ENCODE measurements at places on chromosomes 1 and 21.

GRCh38 chr1:88284066-88284465 is 400.0 kb upstream of the PKN2 start:
- no peak for DNase-seq

GRCh38 chr1:99218572-99218971 is 45.7 kb upstream of the PLPPR4 start:
- DNase-seq: no peak

- peak; percentile 86 for DNase-seq
Measured at GRCh38 chr1:22751124-22751531, 40.5 kb downstream of the EPHB2 start.

GRCh38 chr1:80961464-80962190 is 839.1 kb upstream of the ADGRL2 start:
- no peak for DNase-seq

DNA sequence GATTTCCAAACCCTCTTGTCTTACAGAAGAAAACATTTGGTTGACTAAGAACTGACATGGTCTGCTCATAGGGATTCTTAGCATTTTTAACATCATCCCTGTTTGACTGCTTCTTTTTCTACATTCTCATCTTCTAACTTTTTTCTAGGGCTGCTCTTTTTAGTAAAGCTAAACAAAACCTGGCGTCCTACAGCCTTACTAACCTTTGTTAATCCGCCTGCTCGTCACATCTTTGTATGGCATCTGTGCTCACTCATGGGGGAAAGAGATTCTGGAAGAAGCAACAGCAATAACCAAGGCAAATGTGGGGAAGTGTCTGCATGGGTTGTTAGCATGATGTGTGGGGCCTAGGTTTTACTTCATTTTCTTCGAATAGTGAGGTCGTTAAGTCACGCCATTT is 92.0 kb downstream of the KIF1B start:
- no peak for DNase-seq

DNA sequence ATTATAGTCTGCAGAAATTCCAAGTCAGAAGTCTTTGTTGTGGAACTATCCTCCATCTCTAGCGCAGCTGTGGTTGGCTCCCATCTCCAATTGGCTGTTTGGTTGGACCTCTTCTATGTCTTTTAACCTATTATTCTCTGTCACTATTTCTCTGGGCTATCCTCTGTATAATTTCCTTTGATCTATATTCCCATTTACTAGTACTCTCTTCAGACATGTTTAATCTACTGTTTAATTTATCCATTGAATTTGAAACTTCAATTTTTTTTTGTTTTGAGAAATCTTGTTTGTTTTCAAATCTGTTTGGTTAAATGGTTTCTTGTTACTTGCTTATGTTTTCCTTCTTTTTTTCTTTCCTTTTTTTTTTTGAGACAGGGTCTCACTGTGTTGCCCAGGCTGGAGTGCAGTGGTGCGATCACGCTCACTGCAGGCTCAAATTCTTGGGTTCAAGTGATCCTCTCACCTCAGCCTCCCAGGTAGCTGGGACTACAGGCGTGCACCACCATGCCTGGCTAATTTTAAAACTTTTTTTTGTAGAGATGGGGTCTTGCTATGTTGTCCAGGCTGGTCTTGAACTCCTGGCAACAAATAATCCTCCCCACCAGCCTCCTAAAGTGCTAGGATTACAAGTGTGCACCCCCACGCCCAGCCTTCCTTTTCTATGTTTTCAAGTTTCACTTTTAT is 28.1 kb downstream of the SOAT1 start:
- DNase-seq: no peak

GRCh38 chr1:117672756-117673155 is 66.9 kb downstream of the TENT5C start:
- no peak for DNase-seq

DNA sequence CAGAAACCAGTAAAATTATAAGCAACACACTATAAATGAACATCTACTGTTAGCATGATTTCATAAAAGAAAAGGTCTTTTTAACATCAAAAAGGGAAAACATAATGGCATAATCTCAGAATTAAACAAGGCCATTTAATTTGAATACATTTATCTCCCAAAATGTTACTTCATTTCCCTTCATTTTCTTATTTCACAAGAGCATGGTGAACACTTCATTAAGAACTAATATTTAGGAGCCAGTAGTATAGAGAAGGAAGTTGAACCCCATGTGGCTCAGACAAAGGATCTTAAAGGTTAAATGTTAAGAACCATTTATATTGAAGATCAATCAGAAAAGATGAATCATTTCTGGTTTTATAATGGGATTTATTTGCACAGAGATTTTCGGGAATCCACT is 981.7 kb downstream of the TTLL7 start:
- no peak for DNase-seq

GRCh38 chr1:228083871-228084278 is 1.4 kb downstream of the ARF1 start:
- DNase-seq: no peak

DNA sequence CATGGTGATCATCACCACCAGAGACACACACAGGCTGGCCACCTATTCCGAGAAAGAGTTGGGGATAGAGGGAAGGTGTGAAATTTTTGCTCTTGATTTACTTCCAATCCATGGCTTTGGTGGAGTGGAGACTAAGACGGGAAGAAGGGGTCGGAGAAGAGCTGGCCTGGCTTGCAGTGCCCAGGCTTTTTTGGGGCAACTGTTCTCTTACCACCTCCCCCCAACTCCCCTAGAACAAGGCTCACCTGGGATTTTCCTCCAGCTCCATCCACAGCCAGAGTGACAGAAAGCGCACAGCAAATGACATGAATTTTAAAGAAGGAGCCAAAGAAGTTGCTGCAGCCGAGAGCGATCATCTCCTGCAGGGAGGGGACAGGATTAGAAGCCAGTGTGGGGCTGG is 16.0 kb downstream of the SLC26A9 start:
- no peak for DNase-seq

GRCh38 chr1:199573047-199573446 is 454.5 kb upstream of the NR5A2 start:
- no peak for DNase-seq

DNA sequence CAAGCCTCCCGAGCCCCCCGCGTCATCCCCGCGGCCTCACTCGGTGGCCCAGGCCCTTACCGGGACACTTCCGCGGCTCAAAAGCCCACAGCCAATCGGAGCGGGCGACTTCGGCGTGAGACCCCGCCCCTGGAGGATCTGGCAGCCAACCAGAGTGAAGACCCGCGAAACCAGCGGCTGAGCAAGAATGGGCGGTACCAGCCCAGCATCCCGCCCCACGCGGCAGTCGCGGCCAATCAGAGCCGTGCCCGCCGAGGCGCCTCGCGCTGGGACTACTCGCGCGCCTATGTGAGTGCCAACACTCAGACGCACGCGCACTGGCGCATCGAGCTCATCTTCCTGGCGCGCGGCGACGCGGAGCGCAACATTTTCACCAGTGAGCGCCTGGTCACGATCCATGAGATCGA is 22.5 kb downstream of the DISP3 start:
- DNase-seq: no peak

DNA sequence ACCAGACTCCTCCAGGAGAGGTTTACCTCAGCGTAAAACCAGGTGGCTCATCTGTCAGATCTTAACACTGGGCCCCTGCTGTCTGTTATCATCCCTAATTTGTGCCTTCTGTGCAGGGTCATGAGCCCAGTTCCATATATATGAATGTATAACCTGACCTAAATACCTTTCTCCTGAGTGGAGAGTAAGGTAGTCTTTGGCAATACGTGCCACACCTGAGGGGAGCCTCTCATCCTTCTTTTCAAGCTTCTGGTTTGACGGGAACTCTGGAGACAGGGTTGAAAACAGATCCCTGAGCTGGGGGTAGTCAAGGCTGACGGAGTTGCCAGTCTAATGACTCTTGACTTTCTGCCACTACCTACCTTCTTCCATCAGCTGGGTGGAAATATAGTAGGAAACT is 4.1 kb downstream of the SFT2D2 start:
- no peak for DNase-seq

All from NCI-H69 (cell line).